ENCODE measurements at places on chromosomes 1 and 21.
A peak's percentile ranks its signal among the peaks of the same experiment; 100 is the strongest.

GRCh38 chr1:2933431-2934155, 87.7 kb upstream of the ACTRT2 start:
- no peak for DNase-seq

DNA sequence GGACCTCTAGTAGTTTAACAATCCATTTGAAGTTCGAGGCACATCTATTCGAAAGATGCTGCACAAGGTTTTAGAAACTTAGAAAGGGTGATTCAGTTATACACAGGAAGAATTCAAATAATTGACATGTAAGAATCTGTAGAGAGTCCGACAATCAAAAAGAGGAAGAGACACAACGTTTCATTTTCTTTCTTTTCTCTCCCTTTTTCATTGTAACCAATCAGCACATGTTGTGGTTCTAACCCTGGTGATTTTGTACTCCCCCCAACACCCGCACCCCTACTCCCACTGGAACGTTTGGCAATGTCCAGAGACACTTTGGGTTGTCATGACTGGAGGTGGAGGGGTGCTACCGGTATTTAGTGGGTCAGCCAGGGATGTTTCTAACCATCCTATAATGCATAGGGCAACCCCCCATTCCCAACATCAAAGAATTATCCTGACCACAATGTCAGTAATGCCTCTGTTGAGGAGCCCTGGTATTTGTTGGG, 4.9 kb downstream of the TGFB2 start:
- no peak for DNase-seq

GRCh38 chr1:33031506-33031905, 5.2 kb downstream of the AK2 start:
- no peak for DNase-seq

GRCh38 chr1:101108111-101108500, 82.5 kb upstream of the DPH5 start:
- DNase-seq: no peak

DNA sequence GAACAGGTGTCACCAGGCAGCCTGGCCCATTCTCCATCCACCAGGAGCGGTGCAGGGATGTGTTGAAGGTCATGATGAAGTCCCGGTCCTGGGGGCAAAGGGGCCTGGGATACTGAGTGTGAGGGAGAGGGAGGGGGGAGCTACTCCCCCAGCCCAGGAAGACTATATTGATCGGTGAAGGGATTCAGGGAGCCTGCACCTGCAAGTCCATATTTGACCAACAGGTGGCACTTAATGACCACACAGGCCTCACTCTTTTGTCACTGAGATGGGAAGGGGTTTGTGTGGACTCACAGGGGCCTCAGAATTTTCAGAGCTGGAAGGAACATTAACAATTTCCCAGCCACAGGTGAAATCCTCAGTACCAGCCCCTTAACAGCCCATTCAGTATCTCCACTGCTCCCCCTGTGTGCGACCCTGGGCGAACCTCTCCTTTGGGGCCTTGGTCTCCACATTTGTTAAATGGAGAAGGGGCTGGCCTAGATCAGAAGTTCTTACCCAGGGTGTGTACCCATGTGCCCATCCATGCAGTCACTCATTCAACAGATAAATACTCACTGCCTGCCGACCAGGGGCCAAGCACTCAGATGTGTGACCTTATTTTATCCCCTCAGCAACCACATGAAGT, 55.6 kb downstream of the NKAIN1 start:
- DNase-seq: peak; percentile 71

DNA sequence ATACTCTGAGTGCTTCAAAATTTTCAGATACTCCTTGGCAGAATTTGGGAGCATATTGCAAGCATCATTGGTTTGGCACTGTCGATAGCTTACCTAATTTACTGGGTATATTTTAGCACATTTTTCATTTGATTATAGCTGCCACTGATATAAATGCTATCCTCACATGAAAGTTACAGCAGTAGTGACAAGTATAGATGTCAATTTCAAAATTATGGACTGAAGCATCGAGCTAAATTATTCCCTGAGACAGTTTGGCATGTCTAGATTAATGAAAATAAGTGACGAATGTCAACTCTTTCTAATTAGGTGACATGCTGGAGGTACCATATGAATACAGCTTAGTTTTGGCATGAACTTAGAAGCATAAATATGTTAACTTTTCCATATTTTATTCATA, 83.1 kb downstream of the LRRC7 start:
- DNase-seq: no peak

DNA sequence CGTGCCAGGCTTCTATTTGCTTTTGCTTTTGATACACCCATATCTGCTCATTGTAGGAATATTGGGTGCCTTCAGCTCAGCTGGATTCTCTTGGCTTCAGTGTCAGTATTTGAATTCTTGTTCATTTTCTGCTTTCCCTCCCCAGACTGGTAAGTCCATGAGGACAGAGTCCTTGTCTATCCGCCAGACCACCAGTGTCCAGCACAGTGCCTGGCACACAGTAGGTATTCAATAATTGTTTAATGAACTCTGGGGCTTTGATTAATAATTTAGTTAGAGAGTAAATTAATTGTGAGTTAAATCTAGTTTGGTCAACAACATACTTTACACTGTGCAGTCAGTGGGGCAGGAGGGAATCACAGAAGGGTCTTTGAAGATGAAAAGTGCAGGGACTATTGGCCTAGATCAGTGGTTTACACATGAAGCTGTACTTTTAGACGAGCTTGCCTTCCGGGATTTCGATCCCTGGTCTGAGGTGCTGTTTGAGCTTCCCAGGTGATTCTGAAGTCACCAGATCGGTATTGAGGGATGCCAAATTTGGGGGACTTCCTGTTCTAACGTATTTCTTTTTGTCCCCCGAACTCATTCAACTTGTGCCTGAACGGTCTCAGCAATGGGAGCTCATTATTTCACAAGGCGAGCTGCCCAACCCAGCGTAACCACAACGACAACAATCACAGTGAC, 119.1 kb upstream of the JUN start:
- DNase-seq: no peak

DNA sequence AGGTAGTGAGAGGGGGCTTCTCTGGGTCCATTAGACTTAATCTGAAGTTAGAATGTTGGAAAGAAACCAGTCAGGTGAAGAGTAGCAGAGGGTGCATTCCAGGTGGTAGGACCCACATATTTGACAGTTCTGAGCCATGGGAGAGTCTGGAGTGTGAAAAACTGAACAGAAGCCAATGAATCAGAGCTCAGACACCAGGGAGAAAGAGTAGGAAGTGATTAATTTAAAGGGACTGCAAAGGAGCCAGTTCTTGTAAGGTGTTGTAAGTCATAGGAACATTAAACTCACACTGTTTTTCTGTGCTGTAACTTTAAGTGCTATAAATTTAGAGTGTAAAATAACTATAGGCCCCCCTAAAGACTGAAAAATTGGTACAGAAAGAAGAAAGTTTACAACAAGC, 5.9 kb upstream of the DHX9 start:
- no peak for DNase-seq

DNA sequence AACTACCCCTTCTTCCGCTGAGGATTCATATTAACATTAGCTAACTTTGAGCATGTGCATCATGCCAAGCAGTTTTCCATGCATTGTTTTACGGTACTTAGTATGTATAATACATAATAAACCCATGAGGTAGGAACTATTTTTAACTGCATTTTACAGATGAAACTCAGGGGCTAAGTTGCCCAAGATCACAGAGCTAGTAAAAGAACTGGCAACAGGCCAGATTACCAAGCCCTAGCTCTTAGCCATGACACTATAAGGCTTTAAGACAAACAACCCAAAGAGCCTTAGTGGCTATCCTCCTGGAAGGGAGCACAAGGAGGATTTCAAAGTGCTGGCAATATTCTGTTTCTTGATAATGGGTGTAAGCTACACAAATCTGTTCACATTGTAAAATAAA, 6.1 kb downstream of the AK2 start:
- DNase-seq: peak; percentile 85

GRCh38 chr1:207103892-207104373, at the start of gene C4BPA:
Gene C4BPA (plus strand): TSS chr1:207104233. CDS start chr1:207113026, 8,793 bp downstream.
- DNase-seq: no peak

DNA sequence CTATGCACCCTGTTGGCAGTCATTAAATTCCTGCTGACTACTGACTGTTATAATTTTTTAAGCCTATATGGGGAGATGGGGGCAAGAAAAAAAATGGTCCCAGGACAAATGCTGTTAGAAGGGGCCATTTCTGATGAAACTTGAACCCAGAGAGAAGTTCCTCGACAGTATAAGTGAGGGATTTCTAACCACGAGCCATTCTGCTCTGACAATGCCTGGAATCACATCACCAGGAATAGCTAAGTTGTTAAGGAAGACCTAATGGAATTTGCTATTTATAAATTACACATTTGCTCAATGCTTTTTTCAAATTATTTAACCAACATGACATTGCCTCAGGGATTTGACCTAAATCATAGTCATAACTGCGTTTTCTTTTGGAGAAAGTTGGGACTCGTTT, 55.2 kb downstream of the LHX9 start:
- DNase-seq: no peak

- no peak for DNase-seq
Observed at GRCh38 chr1:234589854-234590620, 19.9 kb downstream of the IRF2BP2 start.

DNA sequence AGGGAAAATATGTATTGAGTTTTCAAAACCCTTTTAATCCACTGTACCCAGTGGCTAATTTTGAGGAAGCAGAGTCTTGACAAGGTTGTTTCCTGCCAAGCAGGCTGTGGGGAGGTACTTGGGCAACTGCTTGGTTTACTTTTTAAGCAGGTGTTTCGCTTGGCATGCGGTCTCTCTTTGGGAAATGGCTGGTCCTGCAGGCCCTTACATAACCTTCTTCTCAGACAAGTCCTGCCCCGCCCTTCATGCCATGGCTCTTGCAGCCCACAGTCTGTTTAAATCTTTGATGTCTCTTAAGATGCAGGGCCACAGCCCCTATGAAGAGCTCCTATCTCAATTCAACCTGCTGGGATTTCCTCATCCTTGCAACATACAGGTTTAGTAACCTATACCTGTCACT, 36.0 kb upstream of the ABCD3 start:
- no peak for DNase-seq

DNA sequence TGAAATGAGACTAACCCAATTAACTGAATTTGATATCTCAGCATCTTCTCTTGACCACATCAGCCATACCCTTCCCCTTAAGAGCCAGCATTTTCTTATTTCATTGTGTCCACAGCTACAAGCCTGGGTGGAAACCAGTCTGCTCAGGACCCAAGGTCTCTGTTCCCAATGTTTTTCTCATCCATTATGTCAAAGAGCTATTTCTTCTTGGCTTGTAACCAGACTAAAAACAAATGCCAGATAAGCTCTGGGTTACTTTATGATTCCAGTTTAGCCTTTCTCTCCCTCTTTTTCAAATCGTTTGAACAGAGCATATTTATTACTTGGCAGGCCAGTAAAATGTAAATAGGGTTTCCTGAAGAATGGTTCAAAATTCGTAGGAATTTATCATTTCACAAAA, 109.3 kb upstream of the SPATA6 start:
- no peak for DNase-seq

DNA sequence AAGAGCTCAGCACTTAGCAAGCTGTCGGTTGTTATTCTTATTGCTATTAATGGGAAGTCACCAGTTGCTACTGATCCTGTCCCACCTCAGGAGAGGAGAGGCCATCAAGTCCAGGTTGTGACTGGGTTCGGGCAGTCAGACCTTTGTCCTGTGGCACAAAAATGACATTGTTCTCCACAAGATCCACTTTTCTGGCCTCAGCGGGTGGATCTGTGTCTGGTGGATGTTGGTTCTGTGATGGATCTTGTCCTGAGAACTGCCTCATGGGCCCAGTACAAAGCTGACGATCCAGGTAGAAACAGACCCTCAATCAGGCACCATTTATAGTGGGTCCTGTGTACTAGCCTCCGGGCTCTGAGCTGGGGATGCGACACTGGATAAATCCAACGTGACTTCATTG, 26.9 kb downstream of the TRIM67 start:
- DNase-seq: no peak

DNA sequence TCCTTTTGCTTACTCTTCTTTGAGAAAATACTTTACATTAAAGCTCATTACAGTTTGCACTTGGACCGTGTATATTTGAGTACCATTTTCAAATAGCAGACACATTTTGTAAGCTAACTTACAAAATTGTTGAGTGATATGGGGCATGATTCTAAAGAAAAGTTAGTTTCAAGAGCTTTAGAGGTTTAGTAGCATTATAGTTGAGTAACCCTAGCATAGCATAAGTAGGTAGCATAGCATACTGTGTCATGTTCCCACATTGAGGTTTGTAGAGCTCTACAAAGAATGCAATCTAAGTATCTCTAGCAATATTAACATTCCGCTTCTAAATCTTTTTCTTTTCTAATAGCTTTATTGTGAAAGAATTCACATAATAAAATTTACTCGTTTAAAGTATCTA, 92.0 kb downstream of the ITSN1 start:
- DNase-seq: peak; percentile 58

GRCh38 chr21:44582055-44582454, 1.7 kb upstream of the KRTAP10-5 start:
- no peak for DNase-seq

DNA sequence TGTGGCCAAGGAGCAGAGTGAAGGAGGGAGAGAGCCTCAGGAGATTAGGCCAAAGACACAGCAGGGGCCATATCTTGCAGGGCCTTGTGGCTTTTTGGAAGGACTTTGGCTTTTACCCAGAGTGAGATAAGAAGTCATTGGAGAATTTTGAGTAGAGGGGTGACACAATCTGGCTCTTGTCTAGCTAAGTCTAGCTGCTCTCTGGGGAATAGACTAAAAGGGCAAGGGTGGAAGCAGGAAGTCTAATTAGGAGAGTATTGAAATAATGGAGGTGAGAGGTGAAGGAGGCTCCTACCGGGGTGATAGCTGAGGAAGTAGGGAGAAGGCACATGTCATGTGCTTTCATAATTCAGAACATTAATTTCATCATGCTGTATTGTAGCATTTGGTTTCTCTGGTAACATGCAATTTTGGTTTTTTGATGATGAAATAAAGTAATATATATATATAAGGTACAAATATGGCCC, 34.3 kb upstream of the KCNA3 start:
- no peak for DNase-seq

- DNase-seq: no peak
Observed at GRCh38 chr1:4752059-4752458, 97.7 kb downstream of the AJAP1 start.

- no peak for DNase-seq
Observed at GRCh38 chr1:64745986-64746940, 1.4 kb downstream of the RAVER2 start.

DNA sequence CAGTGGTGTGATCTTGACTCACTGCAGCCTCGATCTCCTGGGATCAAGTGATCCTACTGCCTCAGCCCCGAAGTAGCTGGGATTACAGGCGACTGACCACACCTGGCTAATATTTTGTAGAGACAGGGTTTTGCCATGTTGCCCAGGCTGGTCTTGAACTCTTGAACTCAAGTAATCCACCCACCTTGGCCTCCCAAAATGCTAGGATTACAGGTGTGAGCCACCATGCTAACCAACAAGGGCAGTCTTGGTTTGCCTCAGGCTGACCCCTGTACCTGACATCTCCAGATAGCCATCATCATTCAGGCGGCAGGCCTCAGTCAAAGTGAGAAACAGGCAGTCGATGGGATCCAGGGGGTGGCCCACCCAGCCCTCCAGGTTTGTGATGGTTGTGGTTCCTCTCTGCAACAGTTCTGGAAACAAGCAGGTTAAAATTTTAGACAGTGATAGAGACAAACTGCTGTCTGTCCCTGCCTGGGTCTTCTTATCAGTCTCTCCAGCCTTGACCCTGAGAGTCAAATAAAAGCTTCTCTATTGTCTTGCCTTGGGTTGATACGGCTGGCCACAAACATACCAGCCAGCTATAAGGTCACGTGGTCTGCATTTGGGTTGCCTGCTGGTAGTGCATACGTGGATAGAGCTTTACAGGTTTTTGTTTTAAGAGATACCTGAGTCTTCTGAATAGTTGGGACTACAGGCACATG, 26.8 kb downstream of the UROD start:
- no peak for DNase-seq

Measured in adipocyte (in vitro differentiated cells).